ENCODE measurements at places on chromosomes 6 and 20. TPM values are rescaled to one million over a fixed set of nuclear protein-coding genes. Genes with fewer than 3 reads are reported as not detected.

Gene C2
- total RNA-seq = 1.9 TPM

Gene PSORS1C2
- total RNA-seq = not detected

Gene WASF1
- 34.5 TPM for total RNA-seq

Gene BPIFA1
- not detected for total RNA-seq

Gene EYS
- total RNA-seq = under 0.01 TPM

Gene FAM217A
- not detected for total RNA-seq

Gene FGD2
- not detected for total RNA-seq

Gene UNC5CL
- total RNA-seq = 7.6 TPM

Gene GTSF1L
- not detected for total RNA-seq

Gene MOXD1
- total RNA-seq = 19.0 TPM

Gene GHRH
- total RNA-seq = 0.63 TPM

Gene DDRGK1
- 57.6 TPM for total RNA-seq

Gene RWDD2A
- 5.6 TPM for total RNA-seq

Gene ARHGAP18
- total RNA-seq = 0.67 TPM

Gene SYNDIG1
- 1.7 TPM for total RNA-seq

Gene PTK7
- 115 TPM for total RNA-seq

Gene AGPAT1
- 128 TPM for total RNA-seq

Gene RNF144B
- total RNA-seq = 1.1 TPM

Gene SKIC2
- total RNA-seq = 36.4 TPM

Gene C20orf144
- total RNA-seq = not detected

Gene PDYN
- 0.33 TPM for total RNA-seq

Gene SLC22A16
- total RNA-seq = not detected

Gene RUNX2
- total RNA-seq = 1.9 TPM

Gene CGA
- 0.53 TPM for total RNA-seq

Gene LMBRD1
- total RNA-seq = 14.0 TPM

Gene BTN1A1
- not detected for total RNA-seq

Gene HEY2
- 38.1 TPM for total RNA-seq

Gene GPSM3
- total RNA-seq = 18.0 TPM

Gene SLCO4A1
- 1.4 TPM for total RNA-seq

Gene DAAM2
- 4.8 TPM for total RNA-seq

Gene ZNF165
- 0.95 TPM for total RNA-seq

Gene PFDN6
- total RNA-seq = 72.8 TPM

Gene LY6G6D
- not detected for total RNA-seq

Gene APOM
- 2.3 TPM for total RNA-seq

Gene HMGCLL1
- total RNA-seq = 16.2 TPM

Gene SMIM29
- 13.4 TPM for total RNA-seq

Gene BMP2
- 343 TPM for total RNA-seq

Gene CHRNA4
- 0.11 TPM for total RNA-seq

Gene MATN4
- not detected for total RNA-seq

Gene SPATS1
- total RNA-seq = 0.63 TPM

Gene CST11
- total RNA-seq = not detected

Gene TCF21
- total RNA-seq = 3.7 TPM

Gene HSPA12B
- total RNA-seq = 0.18 TPM

Gene KIF25
- 1.6 TPM for total RNA-seq

Gene HDGFL1
- total RNA-seq = not detected

Gene DLL1
- total RNA-seq = 4.7 TPM

Gene NRSN1
- not detected for total RNA-seq

Gene RFX6
- not detected for total RNA-seq

Gene CUTA
- total RNA-seq = 304 TPM

Gene HS3ST5
- total RNA-seq = 2.4 TPM

Gene F13A1
- 2.4 TPM for total RNA-seq

Gene SEL1L2
- total RNA-seq = not detected
